ENCODE measurements at places on chromosomes 11 and 22.
A peak's percentile ranks its signal among the peaks of the same experiment; 100 is the strongest.

GRCh38 chr22:31377612-31378011 is 21.8 kb upstream of the DRG1 start:
- no peak for DNase-seq

DNA sequence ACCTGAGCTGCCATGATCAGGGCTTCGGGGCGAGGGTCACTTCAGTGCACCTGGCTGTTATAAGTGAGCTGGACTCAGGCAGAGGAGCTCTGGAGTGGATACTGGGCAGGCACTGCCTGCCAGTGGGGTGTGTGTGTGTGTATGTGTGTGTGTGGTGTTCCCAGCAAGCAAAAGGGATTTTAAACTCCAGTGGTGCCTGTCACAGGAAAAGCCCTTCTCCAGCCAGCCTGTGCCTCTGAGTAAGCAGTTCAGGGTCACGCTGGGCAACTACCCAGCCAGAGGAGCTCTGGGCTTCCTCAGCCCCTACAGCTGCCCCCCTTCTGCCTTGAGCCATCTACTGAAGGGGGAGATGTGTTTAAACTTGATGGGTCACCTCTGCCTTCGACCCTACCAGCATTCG is 109.0 kb downstream of the OSBP2 start:
- no peak for DNase-seq

DNA sequence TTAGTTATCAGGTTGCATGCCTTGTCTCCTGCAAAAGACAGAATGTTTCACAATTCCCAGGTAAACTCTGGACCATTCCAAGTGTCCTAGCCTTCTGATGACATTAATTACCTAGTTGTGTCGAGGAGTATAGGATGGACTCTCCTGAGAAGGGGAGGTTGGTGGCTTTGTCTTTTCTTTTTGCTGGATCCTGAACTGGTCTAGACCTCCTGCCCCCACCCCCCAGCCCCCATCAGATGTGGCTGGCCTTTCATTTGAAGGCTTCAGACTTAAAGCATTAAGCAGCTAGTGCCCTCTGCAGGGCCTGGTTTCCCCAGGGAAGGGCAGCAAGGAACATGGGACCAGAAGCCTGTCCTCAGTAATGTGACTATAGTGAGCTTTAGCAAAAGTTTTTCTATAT is 9.7 kb downstream of the MCAM start:
- DNase-seq: peak; percentile 63

- no peak for DNase-seq
Observed at GRCh38 chr11:134995741-134996140, 583.7 kb upstream of the B3GAT1 start.

- no peak for DNase-seq
Observed at GRCh38 chr11:61543606-61544306, 35.2 kb downstream of the LRRC10B start.

DNA sequence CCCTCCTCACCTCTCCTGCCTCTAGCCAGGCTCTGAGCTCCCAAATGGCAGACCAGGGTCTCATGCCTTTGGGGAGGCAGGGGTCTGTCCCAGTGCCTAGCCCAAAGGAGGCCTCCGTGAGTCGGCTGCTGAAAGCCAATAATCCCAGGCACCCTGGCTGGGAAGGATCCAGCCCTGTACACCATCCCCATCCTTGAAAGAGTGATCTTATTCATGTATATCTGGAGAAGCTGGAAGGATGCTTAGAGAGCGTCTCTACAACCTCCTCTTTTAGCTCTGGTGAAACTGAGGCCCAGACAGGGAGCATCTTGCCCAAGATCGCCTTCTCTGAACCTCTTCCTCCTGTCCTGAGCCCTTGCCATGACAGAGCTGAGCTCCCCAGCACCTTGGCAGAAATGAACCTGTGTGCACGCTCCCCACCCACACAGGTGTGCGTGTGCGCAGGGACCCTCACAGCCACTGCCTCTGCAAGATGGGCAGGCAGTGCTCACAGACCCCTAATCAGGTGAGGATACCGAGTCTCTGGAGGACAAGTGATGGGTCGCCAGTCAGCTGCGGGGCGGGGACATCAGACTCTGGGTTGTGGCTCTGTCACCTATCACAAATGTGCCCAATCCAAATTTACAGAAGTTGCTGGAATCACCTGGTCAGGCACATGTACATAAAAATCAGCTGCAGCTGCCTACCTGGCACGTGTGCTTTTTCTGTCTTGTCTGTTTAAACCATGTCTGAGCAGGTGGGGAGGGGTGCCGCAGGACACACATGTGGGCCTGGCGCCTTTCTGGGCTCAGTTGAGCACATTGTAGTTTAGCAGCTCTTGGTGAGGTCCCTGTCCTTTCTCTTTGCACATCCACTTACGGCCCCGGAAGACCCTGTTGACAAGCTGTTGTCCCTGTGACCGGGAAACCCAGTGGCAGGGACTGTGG is 49.3 kb upstream of the WNT7B start:
- no peak for DNase-seq

DNA sequence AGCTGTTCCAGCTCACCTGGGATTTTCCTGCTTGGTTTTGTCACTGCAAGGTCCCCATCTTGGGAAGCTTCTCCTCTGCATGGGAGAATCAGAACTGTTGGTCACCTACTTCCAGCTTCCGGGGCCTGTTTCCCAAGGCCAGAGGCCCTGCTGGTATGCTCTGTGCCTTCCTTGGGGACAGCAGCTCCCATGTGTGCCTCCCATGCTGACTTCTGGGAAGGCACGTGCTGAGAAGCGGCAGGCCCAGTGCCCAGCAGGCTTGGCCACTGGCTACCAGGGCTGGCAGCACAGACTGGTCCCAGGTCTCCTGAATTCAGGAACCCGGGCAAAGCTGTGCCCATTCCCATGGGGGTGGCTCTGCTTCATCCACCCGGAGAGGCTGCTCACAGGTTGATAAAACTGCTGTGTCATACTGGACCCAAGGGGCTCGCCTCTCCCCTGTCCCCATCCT is 33.8 kb downstream of the MYEOV start:
- DNase-seq: peak; percentile 43

GRCh38 chr11:115612046-115612730 is 108.0 kb upstream of the CADM1 start:
- DNase-seq: no peak

DNA sequence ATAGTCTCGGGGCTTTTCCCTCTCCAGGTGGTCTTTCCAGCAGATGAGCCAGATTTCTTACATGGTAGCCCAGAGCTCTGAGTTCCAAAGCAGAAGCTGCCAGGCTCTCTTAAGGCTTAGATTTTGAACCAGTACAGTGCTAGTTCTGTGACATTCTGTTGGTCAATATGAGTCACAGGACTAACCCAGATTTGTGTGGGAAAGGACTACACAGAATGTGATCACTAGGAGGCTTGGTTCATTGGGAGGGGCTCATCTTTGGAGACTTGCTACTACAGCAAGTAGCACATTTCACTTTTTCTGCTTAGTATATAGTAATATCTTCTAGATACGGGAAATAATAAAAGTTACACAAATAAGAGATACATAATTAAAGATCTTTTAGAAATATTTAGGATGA is 24.1 kb downstream of the RNF214 start:
- no peak for DNase-seq

DNA sequence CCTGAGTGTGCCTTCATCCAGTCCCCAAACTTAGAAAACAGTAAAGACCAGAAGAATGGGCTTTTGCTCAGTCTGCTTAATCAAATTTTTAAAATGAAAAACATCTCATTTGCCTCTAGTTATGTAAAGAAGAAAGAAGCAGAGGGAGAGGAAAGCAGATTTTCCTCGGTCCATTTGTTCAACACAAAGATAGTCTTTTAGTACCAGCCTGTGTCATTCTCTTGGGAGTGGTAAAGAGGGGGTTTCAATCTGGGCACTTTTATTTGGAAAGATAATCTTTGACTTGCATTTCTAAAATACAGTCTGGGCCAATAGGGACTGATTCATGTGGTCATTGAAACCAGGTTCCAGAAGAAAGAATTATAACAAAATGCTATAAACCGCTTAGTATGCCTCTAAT is 29.5 kb downstream of the KREMEN1 start:
- no peak for DNase-seq

GRCh38 chr22:30860176-30861105 is 108.1 kb downstream of the MORC2 start:
- DNase-seq: no peak

- no peak for DNase-seq
Observed at GRCh38 chr11:109680127-109680526, 258.1 kb downstream of the C11orf87 start.

- no peak for DNase-seq
Observed at GRCh38 chr22:32864596-32864995, 63.1 kb downstream of the TIMP3 start.

DNA sequence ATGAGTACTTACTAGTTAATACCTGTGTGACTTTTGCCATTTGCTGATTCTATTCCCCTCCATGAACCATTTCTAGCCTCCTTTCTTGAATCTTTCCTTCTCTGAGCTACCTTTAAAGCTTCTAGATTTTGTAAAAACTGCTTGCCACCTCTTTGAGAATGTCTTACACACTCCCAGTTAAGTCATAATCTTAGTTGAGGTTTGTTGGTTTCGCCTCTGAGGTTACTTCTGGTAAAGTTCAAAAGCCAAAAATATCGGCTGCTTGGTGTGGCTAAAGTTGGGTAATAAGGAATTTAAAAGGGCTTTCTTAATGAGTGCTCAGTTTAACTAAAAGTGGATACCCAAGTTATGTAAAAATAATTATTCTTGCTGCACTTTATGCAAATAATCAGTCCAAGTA is 10.4 kb upstream of the GLYAT start:
- no peak for DNase-seq

DNA sequence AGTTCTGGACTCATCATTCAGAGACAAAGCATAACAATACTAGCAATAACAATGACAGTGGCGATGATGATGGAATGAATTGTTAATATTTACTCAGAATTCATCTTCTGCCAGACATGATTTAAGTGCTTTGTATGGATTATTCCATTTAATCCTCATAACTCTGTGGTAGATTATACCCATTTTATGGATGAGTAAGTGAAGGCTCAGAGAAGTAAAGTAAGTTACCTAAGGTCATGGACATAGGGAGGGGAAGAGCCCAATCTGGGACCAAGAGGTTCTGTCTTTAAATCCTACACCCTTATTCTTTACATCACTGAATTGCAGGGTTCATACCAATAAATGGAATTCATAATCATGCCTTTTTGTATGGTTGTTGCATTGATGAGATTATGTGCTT is 72.7 kb downstream of the MYO18B start:
- DNase-seq: no peak

DNA sequence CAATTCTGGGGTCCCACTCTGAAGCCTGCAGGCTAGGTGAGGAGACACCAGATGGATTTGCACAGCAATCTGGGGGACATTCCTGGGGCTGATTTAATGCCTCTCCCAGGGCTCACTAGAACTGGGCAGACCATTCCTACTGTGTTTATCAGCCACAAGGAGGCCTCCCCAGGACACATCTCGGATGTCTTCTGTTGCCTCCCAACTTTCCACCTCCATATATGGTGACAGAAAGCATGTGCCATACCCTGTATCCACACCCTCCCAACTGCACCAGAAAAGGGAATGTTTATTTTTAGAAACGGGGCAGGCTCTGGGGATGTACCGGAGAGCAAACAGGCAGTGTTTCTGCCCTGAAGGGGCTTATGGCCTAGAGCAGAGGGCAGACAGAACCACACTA is 181.8 kb downstream of the CSNK2A3 start:
- no peak for DNase-seq

DNA sequence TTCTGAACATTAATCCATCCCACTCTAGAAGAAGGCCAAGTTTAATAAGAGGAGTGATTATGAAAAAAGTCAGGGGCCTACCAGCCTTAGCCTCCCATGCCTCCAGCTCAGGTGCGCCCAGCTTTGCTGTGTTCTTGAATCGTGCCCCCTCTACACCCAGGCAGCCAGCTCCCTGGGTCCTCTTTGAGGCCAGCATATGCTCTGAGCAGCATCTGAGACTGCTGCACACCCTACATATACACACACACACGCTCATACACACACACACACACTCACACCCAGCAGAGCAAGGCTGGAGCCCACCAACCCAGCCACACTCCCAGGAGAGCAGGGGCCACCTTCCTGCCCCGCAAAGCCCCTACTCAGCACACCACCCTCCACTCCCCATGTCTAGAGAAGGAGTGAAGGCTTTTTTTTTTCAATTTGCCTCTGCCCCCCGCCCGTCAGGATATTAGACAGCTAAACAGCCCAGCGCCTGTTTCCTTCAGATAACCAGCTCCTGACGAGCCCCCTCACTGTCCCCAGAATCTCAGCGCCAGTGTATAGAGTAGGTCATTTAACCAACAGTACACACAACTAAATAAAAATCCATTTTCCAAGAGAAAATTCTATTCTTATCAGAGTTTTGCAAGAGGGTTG is 121.6 kb downstream of the BUD13 start:
- peak; percentile 39 for DNase-seq

GRCh38 chr11:86503131-86503530 is 128.4 kb downstream of the CCDC81 start:
- no peak for DNase-seq

GRCh38 chr22:41826430-41827383 is 6.2 kb upstream of the SREBF2 start:
- DNase-seq: no peak

DNA sequence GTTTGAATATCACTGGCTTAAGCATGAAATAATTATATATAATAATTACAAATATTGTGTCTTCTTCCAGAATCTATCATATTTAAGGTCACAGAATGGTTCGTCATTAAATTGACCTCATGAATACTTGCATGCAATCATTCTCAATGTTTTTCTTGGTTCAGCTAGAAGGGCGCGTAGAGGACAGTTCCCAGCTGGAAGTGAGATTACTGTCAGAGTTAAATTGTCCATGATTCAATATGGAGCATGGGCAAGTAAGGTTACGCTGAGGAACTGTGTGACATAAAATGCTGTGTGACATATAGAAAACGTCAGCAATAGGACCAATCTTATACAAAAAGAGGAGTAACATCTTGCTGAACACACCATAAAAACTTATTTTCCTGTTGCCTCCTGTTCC is 2423.5 kb upstream of the RAG2 start:
- no peak for DNase-seq

DNA sequence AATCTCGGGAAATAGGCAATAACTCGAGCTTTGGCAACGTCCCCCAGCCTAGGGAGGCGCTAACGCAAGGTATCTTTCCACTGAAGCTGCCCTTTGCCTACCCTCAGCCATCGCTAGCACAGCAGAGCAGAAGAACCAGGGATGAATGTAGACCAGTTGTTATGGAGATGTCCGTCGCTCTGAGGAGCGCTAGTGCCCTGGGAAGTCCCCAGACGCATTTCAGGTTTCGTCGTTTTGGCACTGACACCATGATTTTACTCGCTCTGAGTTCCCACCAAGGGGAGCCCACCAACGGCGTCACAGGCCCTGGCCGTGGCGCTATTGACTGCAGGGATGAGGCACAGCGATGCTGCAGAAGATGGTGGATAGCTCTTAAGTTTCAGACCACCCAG is 22.7 kb upstream of the BDNF start:
- DNase-seq: no peak

- DNase-seq: peak; percentile 84
Observed at GRCh38 chr11:63919267-63920125, 2.5 kb upstream of the RCOR2 start.
